ENCODE measurements at places on chromosomes 11 and 22.

DNA sequence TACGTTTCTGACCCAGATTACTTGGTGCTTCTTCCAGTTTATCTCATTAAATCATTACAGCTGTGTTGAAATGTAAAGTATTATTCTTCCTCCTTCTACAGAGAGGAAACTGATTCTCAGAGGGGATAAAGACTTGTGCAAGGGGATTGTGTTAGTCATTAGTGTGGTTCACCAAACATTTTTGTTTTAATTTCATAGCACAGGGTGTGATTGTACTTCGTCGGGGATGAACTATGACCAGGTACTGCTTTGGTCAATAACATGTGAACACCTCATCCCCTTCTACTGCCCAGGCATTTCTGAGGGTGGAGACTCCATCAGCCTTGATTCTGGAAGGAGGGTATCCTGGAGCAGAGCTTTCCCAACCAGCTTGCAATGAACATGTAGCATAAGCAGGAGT is 120.2 kb upstream of the ALX4 start:
- no peak for DNase-seq

GRCh38 chr11:803770-804598 is 1.0 kb downstream of the PIDD1 start:
- no peak for DNase-seq

DNA sequence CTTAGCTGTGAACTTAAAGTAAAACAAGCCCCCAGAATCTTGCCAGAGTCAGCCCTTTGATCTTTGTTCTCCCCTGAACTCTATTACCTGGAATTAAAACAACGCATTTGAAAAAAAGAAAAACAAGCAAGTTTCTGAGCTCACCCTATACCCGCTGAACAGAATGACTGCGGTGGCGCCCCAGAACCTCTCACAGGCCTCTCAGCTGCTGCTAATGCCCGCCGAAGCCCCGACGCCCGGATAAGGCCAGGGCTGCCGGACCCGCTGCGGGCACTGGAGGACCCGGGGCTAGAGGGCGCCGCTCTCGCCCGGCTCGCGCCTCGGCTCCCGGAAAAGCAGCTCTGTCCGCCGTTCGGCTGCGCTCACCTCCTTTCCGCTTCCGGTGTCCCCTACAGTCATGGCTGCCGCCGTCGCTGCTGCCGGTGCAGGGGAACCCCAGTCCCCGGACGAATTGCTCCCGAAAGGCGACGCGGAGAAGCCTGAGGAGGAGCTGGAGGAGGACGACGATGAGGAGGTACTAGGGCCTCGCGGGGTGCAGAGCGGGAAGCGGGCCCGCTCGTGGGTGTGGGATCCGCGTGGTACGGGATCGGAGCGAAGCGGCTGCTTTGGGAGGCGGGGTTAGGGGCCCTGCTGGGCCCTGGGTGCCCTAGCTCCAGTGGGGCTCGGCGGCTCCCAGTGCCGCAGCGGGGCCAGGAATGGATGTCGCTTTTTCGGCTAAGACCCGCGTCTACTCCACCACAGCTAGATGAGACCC is at the start of gene TOMM22:
TOMM22 (plus strand) TSS at position 376 of the 754 bp plus-strand sequence; CDS start at position 398, 22 bp downstream.
- peak; percentile 49 for DNase-seq

GRCh38 chr11:120527111-120527761 is 15.7 kb downstream of the GRIK4 start:
- DNase-seq, result no peak

DNA sequence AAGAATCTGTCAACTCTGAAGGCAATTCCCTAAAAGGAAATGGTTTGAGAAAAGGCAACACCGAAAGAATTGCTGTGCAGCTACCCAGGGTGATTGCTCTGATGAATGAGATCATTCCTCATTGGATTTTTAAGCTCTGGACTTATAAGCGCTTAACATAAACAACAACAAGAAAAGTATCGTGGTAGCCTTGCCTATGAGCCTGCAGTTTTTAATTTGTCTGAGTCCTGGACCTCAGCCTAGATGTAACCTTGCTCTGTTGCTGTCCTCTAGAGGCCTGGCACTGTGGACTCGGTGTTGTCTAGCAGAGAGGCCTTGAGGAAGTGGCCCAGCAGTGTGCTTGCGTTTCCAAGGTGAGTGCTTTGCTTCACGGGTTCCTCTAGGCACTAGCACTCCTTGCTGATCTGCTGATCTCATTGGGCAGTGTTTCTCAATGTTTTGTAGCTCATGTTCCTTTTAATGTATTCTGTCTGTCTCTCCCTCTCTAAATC is 20.4 kb downstream of the CCDC81 start:
- DNase-seq, result no peak

DNA sequence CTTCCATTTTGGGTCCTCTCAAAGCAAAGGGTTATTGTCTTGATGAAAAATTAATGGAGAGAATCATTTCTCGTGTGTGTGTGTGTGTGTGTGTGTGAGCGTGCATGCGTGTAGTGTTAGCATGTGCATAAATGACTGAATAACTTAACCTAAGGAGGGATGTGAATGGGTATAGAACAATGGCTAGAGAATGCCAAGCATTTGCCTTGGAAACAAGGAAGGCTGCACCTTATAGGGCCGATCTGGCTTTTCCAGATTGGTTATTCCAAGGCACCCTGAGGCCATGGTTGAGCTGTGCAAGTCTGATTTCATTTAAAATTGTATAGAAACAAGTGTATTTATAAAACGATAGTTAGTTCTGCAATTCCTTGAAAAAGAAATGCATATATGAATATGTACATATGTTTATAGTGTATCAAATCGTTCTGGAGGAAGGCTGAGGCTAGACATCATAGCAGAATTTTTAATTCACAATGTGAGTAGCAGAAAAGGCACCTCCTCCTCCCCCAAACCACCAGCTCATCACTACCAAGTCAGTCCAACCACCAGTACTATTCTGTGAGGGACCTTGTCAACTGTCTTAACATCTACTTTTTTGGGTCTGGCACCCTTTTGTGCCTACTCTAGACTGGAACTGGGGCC is 322.7 kb upstream of the ISX start:
- DNase-seq, result no peak

DNA sequence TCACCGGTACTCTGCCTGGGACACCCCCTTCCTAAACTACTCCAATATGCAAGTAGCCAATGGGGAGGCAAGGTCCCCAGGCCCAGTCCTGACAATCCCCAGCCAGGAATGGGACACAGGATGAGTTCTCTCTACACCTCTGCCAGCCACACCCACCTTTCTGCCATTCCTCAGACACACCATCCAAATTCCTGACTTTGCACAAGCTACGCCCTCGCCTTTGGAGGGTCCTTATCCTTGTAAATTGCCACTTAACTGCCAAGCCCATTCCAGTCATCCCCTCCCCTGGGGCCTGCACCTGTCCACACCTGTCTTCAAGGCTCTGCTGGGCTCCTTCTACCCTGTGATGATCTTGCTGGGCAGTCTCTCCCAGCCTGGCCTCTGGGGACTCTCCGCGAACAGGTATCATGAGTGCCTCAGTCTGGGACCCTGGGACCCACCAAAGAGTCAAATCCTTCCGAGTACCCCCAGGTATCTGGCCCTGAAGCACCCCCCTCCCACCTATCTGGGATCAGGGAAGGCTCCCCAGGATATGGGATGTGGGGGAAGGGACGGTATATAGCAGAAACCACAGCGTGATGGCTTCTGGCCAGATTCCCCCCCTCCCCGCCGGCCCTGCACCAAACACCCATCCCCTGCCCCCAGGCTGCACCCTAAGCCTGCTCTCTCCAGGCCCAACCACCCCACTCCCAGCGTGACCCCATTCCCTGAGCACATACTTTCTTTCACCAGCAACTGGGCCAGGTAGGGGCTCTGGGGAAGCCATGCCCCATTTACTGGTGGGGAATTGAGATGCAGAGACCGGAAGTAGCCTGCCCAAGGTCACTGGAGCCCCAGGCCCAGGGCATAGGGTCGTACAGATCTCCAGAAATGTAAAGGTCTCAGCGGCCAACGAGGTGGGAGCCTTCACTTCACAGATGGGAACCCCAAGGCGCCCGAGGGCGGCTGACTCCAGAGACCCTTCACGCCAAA is 806 bp downstream of the ARAP1 start:
- DNase-seq, result no peak

DNA sequence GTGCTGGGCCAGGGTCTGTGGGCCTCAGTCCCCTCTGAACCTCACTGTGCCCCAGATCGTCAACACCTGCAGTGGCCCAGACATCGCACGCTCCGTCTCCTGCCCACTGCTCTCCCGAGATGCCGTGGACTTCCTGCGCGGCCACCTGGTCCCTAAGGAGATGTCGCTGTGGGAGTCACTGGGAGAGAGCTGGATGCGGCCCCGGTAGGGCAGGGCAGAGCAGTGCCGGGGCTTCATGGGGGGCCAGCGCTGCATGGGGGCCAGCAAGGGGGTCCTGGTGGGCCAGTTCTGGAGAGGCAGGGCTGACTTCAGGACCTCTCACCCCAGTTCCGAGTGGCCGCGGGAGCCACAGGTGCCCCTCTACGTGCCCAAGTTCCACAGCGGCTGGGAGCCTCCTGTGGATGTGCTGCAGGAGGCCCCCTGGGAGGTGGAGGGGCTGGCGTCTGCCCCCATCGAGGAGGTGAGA is 16.3 kb downstream of the EPS8L2 start:
- DNase-seq, result no peak

DNA sequence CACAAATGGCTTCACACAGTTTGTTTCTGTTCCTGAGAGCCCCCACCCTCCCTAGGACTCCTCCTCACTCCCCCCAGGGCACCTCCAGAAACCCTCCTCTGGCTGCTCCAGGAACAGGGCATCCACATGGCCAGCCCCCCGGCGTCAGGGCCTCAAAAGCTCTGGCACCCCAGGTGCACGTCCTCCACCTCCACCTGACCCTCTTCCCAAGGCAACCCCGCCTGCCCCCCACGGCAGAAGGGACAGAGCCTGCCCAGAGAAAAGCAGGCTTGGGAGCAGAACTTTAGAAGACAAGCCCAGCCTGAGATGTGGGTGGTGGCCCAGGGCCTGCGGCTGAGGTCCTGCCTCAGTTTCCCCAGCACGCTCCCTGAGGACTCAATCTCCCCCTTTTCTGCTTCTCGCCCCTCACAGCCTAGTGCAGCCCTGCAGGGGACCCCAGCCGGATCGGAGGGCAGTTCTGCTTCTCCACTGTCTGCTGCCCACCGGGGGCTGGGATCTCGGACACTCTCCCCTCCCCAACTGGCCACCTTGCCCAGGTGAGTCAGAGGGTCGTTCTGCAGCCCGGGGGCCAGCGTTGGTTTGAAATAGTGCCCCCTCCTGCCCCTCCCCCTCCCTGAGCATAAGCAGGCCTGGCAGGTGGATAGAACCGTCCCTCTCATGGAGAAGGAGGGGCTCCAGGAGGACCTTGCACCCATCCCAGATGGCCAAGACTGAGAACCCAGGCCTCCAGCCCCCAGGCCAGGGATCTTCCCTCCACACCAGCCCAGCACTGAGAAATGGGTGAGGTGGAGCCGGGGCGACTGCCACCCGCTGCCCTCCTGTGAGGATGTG is 2.4 kb upstream of the TRABD start:
- DNase-seq, result no peak

- DNase-seq, result no peak
Measured at GRCh38 chr11:123431619-123432018, 1.6 kb downstream of the GRAMD1B start.

DNA sequence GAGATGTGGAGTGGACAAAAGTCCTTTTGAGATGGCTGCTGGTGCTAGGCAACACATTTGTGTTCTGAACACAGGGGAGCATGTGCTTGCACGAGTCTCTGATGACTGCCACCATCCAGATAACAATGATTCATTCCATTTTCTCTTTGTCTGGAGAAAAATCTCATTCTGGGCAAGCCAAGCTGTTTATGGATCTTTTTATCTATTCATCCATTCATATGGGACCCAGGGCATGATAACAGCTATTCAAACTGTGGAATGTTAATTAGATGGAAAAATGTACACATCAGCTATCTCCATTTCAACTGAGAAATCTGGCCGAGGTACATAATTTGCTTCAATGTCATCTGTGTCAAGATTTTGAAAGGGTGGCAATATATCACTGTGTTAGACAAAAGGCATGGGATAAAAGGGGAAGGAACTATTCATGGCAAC is 117.5 kb upstream of the ZBED5 start:
- no peak for DNase-seq

GRCh38 chr11:69312453-69313404 is 18.8 kb downstream of the MYEOV start:
- no peak for DNase-seq

GRCh38 chr11:70761094-70761907 is 363.0 kb downstream of the CTTN start:
- no peak for DNase-seq

DNA sequence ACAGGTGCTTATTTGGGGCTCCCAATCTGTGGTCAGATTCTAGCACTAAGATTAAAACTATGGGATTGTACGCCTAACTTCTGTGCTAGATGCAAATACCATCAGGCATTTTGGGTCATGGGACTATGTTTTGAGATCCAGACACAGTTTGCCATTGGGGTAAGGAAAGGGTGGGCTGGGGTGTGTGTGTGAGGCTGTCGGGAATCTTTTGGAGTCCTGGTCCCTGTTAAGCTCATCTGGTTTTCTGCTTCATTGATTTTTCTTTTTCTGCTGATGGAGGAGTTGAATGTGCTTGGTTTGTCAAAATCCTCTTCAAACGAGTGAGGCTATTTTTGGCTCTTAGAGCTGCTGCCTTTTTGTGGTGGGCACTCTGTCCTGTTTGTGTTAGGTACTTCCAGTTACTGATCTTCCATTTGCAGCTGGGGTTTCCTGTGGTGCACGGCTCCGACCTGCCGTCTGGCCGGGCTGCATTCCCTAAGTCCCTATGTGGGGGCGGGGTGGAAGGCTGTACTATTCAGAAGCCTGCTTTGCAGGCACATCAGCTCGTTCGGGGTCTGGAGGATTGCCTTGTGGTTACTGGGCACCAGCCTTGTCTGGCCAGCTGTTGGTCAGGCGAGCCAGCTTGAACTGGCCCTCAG is 2.9 kb downstream of the BCR start:
- DNase-seq, result no peak

Measured in activated CD8-positive, alpha-beta memory T cell treated with anti-CD3 and anti-CD28 coated beads for 1 hour (primary cell).